Cardiac septum (tissue), 1 donor: ENCODE measurements at places on chromosomes 6 and 20. TPM values are rescaled to one million over a fixed set of nuclear protein-coding genes. Genes with fewer than 3 reads are reported as not detected.

GRCh38 chr20:35134472-35134871, 12.7 kb downstream of the EDEM2 start:
- no peak for DNase-seq

DNA sequence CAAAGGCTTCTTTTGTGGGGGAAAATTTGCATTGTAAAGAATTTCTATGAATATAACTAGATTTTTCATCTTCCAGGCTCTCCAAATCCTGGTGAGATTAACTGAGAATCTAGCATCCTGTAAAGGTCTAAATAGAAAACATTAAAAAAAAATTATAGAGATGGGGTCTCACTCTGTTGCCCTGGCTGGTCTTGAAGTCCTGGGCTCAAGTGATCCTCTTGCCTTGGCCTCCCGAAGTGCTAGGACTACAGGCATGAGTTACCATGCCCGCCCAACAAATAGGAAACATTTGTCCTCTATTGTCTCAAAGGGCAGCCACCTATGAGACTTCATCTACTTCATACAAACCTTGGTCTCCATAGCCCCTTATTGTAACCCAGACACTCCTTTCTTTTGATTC, 25.2 kb upstream of the NCOA3 start:
- no peak for DNase-seq

The NUS1 gene
- total RNA-seq, result 18.0 TPM

DNA sequence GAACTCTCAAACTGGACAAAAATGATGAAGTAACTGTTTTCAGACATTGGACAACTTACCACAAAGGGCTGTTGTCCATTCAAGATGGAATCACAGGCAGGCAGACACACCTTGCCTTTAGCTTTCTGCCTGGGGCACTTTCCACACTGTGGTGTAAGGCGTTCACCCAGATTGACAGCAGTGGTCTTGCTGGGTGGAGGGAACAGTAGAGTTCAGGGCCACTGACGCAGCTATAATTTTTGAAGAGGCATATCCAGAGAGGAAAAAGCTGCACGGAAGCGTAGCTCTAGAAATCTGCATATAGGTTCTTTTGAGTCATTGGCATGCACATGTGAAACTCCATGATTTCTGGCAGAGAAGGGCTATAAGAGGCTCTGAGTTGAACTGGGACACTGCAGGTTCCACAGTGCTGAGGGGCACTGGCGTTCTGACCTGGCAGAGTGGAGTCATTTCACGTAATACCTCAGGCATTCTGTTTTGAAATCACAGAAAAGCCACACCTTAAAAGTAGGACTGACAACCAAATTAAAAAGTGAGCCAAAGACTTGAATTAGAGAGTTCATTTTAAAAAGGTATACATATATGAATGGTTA, 105.0 kb upstream of the EDN1 start:
- no peak for DNase-seq

The FRK gene
- 2.6 TPM for total RNA-seq

DNA sequence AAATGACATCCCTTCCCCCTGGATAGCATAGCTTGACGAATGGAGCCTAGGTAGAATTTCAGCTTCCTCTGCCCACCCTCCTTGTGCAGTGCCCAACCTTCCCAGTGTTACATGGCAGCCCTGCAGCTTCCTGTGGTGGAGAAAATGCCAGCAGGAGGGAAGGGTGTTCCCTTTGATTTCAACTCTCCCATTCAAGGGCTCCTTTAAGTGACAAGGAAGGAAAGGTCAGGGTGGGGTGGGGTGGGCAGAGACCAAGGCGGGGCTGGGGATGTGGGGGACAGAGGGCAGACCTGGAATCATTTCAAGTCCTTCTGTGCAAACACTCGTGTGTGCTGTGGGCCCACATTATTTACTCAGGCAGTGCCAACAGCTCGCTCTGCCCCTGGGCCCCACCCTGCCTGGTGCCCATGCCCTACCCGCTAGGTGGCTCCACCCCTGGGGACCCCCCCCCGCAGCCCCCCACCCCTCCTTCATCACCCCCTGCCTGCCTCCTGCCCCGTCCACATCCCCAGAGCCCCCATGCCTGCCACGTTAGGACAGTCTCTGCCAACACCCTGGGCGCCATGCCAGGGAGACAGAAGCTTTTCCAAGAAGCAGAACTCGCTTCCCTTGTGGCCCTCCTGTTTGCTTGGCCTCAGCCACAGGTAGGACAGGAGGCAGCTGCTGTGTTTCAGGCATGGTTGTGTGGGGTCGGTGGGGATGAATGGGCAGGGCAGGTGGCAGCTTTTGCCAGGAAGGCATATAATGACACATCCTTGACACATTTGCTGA, 9.4 kb downstream of the SPDEF start:
- DNase-seq, result no peak

The CALHM4 gene
- total RNA-seq, result not detected

The TMEM244 gene
- not detected for total RNA-seq

GRCh38 chr6:113855500-113856374, 1.4 kb upstream of the MARCKS start:
- DNase-seq, result no peak

The KIAA1755 gene
- total RNA-seq, result 7.0 TPM

GRCh38 chr6:37822851-37823682, 3.5 kb downstream of the ZFAND3 start:
- DNase-seq, result no peak

The SAMHD1 gene
- 20.7 TPM for total RNA-seq

DNA sequence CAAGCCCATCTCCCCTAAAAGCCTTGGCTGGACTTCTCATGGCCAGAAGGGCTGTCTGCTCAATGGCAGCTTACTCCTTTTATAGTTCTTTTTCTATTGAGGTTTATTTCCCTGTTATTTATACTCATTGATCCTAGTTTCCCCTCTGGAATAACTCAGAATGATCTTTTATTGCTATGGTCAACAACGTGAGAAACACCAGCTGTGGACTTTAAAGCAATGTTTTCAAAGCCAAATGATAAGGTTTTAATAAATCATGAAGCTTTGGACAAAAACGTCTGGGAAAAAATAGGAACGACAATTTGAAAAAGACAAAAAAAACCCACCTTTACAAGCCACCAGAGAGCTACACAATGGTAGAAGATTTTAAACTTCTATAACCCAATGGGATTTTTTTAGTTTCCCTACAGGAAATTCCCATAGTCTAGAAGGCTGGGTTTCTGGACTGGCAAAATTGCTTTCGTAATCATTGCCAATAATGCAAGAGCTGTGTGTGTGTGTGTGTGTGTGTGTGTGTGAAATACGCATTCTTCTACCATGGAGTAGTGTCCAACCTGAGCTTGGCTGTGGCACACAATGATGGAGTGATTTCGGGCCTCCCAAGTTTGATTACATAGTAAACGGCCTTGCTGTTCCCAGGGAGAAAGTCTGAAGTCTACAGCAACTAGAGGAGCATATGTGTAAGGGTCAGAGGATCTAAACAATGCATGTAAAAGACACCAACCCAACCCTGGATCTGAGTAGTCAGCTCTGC, 396.0 kb downstream of the SYNE1 start:
- no peak for DNase-seq

GRCh38 chr6:56345376-56345995, 98.1 kb upstream of the COL21A1 start:
- no peak for DNase-seq

GRCh38 chr20:63773571-63774241, 34.1 kb downstream of the SLC2A4RG start:
- DNase-seq, result no peak

DNA sequence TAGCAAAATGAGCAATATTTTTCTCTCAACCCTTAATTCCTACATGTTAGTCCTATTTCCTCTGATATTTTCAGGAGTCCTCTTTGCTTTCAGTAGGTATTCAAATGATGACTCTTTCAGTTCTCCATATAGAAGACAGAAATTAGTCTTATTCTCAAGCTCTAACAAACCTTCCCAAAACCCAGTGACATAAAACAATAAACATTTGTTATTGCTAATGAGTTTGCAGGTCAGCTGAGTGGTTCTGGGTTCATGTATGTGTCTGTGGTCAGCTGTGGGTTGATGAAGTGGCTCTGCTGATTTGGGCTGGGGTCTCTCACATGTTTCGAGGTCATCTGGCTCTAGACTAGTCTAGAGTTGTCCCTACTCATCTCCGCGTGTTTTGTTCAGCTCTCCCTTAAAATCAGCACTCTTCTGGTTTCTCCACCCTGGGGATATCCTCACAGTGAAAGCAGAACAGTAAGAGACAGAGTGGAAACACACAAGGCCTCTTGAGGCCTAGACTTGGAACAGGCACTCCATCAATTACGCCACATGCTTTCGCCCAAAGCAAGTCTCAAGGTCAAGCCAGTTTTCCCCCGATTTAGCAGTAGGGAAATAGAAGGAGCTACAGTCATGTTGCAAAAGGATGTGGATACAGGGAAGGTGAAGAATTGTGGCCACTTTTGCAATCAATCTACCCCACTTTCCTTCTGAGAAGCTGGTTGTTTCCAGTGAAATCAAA, 273.0 kb downstream of the PLCB1 start:
- DNase-seq, result no peak

The HLA-DOB gene
- 0.35 TPM for total RNA-seq

DNA sequence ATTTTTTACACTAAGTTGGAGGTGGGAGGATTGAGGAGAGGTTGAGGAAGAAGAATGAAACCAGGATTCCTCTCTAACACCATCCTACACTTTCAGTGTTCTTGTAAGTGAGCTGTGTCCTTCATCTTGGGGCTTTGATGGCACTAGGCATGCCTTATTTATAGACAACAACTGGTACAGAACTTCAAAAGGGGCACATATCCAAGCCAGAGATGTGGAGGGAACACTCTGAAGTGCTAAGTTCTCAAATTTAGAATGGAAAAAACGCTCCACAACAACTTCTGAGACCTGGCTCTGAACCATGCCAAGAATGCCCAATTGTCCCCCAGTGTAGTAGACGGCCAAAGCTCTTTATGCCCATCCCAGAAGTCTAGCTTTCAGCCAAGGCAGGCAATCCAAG, 16.2 kb upstream of the PKHD1 start:
- DNase-seq, result no peak

DNA sequence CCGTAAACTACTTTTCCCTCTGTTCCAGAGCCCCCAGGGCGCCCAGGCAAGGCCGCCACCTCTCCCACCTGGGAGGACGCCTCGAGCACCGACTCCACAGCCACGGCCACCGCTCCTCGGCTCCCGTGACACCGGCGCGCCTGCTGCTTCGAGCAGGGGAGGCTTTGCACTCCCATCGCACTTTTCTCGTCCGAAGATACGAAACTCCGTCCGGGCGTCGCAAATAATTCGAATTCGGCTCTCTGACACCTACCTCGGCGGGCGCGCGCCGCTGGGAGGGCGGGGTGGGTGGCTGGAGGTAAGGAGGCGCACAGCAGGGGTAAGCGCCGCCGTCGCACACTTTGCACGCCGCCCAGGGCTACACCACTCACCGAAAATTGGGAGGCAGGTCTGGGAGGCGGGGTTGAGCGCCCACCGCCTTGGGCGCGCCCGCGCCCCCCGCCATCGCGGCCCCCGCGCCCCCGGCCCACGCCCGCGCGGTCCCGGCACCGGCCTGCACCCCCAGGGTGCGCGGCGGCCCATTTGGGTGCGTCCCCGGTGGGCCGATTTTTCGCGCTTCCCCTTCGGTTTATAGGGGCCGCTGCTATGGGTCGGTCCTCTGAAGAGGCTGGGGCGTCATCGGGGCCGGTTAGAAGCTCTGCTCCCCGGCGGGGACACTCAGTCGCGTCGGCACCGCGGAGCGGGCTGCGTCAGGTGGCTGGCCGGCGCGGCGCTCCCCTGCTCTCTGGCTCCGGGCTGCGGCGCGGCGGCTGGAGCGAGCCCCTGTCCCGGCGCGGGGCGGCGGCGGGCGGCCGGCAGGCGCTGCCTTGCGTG, 36.2 kb downstream of the GNAS start:
- peak; percentile 91 for DNase-seq

GRCh38 chr6:14500809-14501208, 383.2 kb downstream of the CD83 start:
- no peak for DNase-seq

GRCh38 chr20:667351-668034, 8.1 kb downstream of the SCRT2 start:
- DNase-seq, result peak; percentile 88

The ADGRF1 gene
- not detected for total RNA-seq

DNA sequence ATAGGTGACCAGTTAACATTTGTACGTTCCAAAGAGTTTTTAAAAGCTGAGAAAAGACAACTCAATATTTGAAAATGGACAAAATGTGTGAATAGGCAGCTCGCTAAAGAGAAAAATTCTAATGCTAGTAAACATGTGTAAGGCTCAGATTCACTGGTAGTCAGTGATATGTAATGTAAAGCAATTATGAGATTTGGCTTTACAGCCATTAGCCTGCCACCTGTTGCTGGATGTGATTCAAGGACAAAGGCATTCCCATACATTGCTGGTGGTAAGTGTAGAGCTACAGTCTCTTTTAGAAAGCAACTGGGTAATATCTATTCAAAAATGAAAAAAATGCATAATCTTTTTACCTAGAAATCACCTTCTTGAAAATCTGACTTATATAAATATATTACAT, 114.3 kb downstream of the COL19A1 start:
- no peak for DNase-seq

DNA sequence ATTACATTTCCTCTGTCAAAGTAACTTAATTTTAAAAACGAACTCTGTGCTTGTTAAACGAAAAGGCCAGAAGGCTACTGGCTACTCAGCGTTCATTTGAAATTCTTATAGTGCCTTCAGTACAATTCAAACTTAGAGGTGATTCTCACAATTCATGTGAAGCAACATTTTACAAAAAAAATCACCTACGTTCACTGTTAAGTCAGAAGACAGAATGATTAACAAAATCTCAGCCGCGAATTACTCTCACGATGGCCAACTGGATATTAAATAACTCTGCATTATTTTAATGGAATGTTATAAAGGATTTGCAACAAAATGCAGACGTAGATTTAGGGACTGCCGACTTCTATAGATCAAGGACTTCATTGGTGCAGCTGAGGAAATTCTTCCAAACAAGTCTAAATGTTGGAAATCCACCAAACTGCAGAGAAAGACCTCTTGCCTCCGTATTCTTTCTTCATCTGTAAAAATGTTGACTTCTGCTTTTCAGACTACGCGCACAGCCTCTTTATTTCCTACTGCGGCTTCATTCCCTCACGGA, 1.6 kb upstream of the QKI start:
- no peak for DNase-seq

The PSORS1C2 gene
- total RNA-seq, result not detected

- no peak for DNase-seq
Measured at GRCh38 chr20:45304464-45304999, 2.1 kb upstream of the RBPJL start.

- no peak for DNase-seq
Measured at GRCh38 chr6:114783083-114783482, 440.3 kb upstream of the HS3ST5 start.

DNA sequence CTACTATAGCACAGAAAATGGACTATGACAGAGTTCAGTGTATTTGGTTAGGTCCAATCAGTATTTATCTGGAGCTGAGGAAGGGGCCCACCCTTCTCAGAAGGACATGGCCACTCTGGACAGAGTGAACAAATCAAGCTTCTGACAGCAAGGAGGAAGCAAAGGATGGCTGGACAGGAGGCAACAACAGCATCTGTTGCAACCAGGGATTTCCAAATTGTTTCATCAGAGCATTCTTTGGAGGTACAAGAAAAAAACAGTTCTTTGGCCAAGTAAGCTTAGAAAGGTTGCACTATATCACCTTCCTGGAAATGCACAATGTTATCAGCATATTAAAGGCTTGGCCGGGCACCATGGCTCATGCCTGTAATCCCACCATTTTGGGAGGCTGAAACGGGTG, 118.7 kb upstream of the SLC22A16 start:
- no peak for DNase-seq

- DNase-seq, result no peak
Measured at GRCh38 chr20:45211569-45212474, 5.0 kb downstream of the SEMG1 start.

The RAB44 gene
- total RNA-seq, result 0.11 TPM
